Temporal lobe (tissue), 4 donors: ENCODE measurements at places on chromosomes 2 and 18. TPM values are rescaled to one million over a fixed set of nuclear protein-coding genes. Genes with fewer than 3 reads are reported as not detected.

The PAIP2B gene
- total RNA-seq: 13.3 TPM

The TMEM214 gene
- total RNA-seq: 6.9 TPM

The OXER1 gene
- 0.25 TPM for total RNA-seq

The MOGAT1 gene
- not detected for total RNA-seq

The SIGLEC15 gene
- total RNA-seq: not detected

The SRD5A2 gene
- under 0.01 TPM for total RNA-seq

The HOXD4 gene
- total RNA-seq: not detected

The TTC39C gene
- 26.1 TPM for total RNA-seq

The DYSF gene
- 1.5 TPM for total RNA-seq

The LRP2 gene
- 0.49 TPM for total RNA-seq

The ASPRV1 gene
- 1.7 TPM for total RNA-seq

The HOXD12 gene
- not detected for total RNA-seq

The ANO7 gene
- 0.25 TPM for total RNA-seq

The CCDC68 gene
- total RNA-seq: 1.2 TPM

The LYG2 gene
- total RNA-seq: not detected

The FHL2 gene
- total RNA-seq: 2.2 TPM

The GAL3ST2 gene
- 0.74 TPM for total RNA-seq

The TANC1 gene
- 5.9 TPM for total RNA-seq

The GALR1 gene
- total RNA-seq: under 0.01 TPM

The EFHD1 gene
- 2.7 TPM for total RNA-seq

The VWC2L gene
- total RNA-seq: 3.2 TPM

The EGR4 gene
- total RNA-seq: not detected

The MALL gene
- total RNA-seq: 1.5 TPM

The GLI2 gene
- total RNA-seq: 2.7 TPM

The PCARE gene
- under 0.01 TPM for total RNA-seq

The NBEAL1 gene
- total RNA-seq: 40.1 TPM

The SERPINB13 gene
- total RNA-seq: under 0.01 TPM

The CFAP53 gene
- total RNA-seq: 0.74 TPM

The EFR3B gene
- 56.1 TPM for total RNA-seq

The ADAM23 gene
- 22.9 TPM for total RNA-seq

The ZNF396 gene
- 3.2 TPM for total RNA-seq

The LONRF2 gene
- total RNA-seq: 70.8 TPM

The ZNF385B gene
- total RNA-seq: 2.5 TPM
